Epithelial cell of alveolus of lung (primary cell): ENCODE measurements at places on chromosomes 12 and 14. TPM values are rescaled to one million over a fixed set of nuclear protein-coding genes. Genes with fewer than 3 reads are reported as not detected.

The WNT1 gene
- total RNA-seq: not detected in 2 replicates

The CLEC2A gene
- total RNA-seq: not detected in 2 replicates

The EFCAB11 gene
- total RNA-seq: 1.4 and 3.7 TPM in 2 replicates

The RND1 gene
- 3.4 TPM in 1 of 2 replicates, not detected in the other for total RNA-seq

The FOXN4 gene
- total RNA-seq: not detected in 2 replicates

The GLT1D1 gene
- total RNA-seq: not detected in 2 replicates

The CCDC175 gene
- total RNA-seq: not detected in 2 replicates

The FAM181A gene
- not detected in 2 replicates for total RNA-seq

The SDR39U1 gene
- total RNA-seq: 17.5 and 25.7 TPM in 2 replicates

The INSM2 gene
- not detected in 2 replicates for total RNA-seq

The TAS2R9 gene
- total RNA-seq: not detected in 2 replicates

The OTOGL gene
- under 0.01 TPM in 1 of 2 replicates, not detected in the other for total RNA-seq

The HSPB8 gene
- total RNA-seq: 7.0 and 11.3 TPM in 2 replicates

The FAIM2 gene
- 3.5 and 15.8 TPM in 2 replicates for total RNA-seq
